ENCODE measurements at places on chromosomes 11 and 22.

- DNase-seq: no peak
Measured at GRCh38 chr11:117271208-117271607, 19.9 kb upstream of the BACE1-AS start.

- no peak for DNase-seq
Measured at GRCh38 chr11:87338046-87338639, 300.4 kb downstream of the TMEM135 start.

- DNase-seq: no peak
Measured at GRCh38 chr11:61698173-61698948, 18.2 kb downstream of the DAGLA start.

- DNase-seq: no peak
Measured at GRCh38 chr11:67651976-67652781, 1.6 kb upstream of the ACY3 start.

DNA sequence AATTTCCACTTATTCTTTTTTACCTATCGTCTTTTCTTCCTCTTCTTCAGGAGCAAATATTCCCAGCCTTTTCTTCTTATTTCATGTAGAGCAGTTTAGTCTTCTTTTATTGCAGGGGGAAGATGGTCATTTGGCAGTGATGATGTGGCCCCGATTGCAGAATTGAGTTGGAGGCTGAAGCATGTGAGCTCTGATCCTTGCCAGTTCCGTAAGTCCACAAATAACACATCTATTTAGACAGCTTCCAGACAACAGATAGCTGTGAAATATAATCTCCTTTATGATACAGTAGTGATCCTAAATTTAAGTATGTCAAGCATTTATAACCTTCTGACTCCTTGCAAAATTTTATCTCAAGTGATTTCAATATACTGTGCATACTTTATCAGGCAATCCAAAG is 27.5 kb downstream of the REXO2 start:
- no peak for DNase-seq

DNA sequence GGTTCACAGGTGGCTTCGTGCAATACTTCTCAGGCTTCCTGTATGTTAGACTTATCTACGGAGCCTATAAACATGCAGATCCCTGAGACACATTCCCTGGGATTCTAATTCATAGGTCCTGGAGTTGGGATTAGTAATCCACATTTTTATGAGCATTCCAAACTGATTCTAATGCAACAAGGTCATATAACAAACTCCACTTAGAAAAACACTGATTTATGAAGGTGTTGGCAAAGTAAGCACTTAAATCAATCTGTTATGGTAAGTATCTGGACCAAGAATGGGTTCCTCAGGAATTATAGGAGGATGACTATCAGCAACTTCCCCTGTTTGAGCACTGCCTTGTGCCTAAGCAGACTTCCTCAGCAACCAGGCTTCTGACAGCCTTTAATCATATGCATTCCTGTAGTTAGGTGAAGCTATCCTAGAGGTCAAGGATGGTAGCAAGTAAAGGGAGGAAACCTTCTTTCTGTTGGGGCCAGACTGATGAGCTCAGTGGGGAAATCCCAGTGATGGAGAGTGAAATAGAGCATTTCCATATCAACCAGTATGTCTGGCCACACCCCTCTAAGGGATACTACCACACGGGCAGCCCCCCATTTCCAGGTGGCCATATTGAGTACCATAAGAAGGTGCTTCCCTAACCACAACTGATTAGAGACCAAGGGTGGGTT is 89.6 kb downstream of the RASSF10 start:
- DNase-seq: no peak

GRCh38 chr22:50683994-50684371 is 11.4 kb downstream of the SHANK3 start:
- DNase-seq: no peak

- no peak for DNase-seq
Measured at GRCh38 chr11:121337078-121337477, 44.5 kb downstream of the SC5D start.

DNA sequence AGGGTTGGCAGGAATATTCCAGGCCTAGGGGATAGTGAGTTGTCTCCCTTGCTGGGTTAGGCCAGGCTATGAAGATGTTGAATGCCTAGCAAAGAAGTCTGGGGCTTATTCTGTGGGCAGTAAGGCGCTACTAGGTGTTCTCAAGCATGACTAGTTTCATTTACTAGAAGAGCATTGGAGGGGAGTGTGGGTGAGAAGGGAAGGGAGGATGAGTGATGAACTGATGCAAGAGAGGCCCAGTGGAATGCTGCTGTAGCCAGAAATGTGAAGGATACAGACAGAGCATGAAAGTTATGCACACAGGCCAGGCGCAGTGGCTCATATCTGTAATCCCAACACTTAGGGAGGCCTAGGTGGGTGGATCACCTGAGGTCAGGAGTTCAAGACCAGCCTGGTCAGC is 33.5 kb downstream of the POU2F3 start:
- no peak for DNase-seq

DNA sequence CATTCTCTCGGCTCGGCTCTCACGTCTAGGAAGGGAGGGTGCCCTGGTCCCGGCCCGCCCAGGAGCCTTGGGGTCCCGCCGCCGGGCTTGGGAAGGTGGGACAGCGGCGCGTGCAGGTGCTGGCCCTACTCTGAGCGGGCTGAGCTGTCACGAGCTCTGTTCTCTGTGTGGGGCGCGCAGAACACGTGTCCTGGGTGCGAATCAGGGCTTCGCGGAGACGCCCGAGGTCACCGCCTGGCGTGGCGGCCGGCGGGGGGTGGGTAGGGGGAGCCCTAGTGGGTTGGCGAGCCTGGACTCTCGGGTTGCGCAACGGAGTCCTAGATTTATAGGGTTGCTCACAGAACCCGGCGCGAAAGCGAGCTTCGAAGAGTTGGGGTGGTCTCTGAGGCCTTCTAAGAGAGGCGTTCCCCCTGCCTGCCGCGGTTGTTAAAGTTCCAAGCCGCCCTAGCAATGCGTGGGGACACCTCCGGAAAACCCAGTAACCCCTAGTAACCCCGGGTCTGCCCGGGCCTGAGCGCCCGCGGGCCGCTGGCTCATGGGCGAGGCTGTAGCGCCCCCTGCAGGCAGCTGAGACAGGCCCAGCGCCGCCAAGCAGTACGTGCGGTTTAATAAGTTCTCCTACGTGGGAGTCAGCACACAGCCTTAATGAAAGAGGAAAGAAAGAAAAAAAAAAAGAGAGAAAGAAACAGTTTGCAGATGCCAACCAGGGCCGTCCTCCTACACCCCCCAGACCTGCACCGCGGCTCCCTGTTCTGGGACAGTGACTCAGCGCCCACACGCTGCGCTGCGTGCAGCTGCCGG is 2.7 kb downstream of the ADM start:
- DNase-seq: peak; percentile 85

DNA sequence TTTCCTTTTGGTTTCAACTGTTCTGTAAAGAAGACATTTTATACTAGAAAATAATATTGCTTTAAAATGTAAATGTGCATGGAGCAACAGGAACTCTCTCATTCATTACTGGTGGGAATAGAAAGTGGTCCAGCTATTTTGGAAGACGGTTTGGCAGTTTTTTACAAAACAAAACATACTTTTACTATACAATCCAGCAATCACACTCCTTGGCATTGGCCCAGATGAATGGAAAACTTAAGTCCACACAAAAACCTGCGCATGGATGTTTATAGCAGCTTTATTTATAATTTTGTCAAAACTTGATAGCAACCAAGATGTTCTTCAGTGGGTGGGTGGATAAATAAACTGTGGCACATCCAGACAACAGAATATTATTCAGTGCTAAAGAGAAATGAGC is 49.9 kb upstream of the SEPTIN5 start:
- DNase-seq: no peak

- DNase-seq: no peak
Measured at GRCh38 chr11:12845163-12845562, 164.0 kb upstream of the RASSF10 start.

GRCh38 chr11:28679795-28680468 is 571.7 kb downstream of the METTL15 start:
- no peak for DNase-seq

DNA sequence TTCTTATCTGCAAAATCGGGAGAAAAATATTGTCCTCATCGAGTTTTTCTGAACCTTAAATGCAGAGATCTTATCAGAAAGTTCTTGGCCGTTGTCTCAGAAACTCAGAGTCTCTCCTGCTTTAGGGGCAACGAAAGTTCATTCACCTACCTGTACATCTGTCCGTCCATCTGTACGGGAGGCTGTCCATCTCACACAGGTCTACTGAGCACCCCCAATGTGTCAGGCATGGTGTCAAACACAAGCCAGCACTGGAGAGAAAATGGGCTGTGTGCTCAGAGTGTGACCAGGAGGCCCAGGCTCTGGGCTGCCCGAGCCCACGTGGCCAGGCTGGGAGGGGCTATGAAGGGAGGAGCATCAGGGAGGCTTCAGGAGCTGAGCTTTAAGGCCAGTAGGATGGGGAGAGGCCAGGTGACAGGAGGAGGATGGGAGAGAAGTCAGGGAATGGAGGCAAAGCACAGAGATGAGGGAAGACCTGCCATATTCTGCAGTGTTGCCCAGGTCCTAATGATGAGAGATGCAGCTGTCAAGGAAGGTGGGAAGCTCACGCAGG is 62.4 kb upstream of the MYEOV start:
- no peak for DNase-seq

GRCh38 chr11:20047769-20048154 is 112.5 kb downstream of the DBX1 start:
- no peak for DNase-seq

- DNase-seq: no peak
Measured at GRCh38 chr11:55714982-55715888, 53.2 kb downstream of the OR4C6 start.

GRCh38 chr11:84855508-84856245 is 771.5 kb downstream of the DLG2 start:
- no peak for DNase-seq

GRCh38 chr22:48615171-48616008 is 1212.3 kb downstream of the BRD1 start:
- DNase-seq: no peak

- DNase-seq: no peak
Measured at GRCh38 chr22:23205339-23206049, 25.2 kb downstream of the BCR start.

- DNase-seq: no peak
Measured at GRCh38 chr11:13278609-13279486, 1.3 kb downstream of the BMAL1 start.

DNA sequence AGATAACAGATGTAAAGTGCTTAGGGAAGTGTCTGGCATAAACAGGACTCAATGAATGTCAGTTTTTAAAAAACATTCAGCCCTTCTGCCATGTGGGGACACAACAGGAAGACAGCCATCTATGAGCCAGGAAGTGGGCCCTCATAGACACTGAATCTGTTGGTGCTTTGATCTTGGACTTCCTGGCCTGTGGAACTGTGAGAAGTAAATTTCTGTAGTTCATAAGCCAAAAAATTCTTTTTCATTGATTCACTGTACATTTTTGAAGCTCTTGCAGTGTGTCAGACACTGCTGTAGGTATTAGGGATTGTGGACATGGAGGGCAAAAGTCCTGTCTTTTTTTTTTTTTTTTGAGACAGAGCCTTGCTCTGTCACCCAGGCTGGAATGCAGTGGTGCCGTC is 188.6 kb downstream of the HIPK3 start:
- DNase-seq: no peak

- no peak for DNase-seq
Measured at GRCh38 chr11:78657968-78658839, 83.5 kb upstream of the NARS2 start.

GRCh38 chr11:15905366-15906104 is 450.8 kb downstream of the SOX6 start:
- no peak for DNase-seq

- DNase-seq: peak; percentile 34
Measured at GRCh38 chr11:62923601-62924411, 2.6 kb upstream of the CHRM1 start.

DNA sequence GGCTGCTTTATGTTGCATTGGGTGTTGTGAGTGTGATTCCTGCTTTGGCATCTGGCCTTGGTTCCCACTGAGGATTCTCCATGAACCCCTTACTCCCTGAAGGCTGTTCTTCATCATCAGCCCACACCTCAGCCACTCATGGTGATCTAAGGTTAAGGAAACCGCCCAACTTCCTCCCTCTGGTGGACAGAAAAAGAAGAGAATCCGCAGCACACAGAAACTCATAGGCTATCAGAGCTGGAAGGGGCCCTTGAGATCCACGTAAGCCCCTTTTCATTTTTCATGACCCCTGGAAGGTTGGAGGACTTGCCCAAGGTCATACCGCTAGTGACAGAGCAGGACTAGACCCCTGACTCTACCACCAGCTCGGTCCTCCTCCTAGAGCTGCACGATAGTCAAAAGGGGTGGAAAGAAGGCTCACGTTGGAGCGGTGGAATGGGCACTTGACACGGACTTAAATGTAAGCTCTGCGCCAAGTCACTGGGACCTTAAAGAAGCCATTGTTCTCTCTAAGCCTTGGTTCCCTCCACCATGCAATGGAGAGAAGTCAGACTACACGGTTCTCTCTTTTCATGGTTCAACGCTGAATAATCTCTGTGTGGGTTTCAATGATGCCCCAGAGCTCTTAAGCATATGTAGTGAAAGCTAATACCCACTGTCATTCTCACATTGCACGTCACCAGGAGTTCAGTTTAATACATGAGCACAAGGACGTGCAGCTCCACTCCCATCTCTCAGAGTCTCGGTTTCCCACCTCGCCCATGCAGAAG is 83.6 kb upstream of the CRTAM start:
- peak; percentile 31 for DNase-seq

DNA sequence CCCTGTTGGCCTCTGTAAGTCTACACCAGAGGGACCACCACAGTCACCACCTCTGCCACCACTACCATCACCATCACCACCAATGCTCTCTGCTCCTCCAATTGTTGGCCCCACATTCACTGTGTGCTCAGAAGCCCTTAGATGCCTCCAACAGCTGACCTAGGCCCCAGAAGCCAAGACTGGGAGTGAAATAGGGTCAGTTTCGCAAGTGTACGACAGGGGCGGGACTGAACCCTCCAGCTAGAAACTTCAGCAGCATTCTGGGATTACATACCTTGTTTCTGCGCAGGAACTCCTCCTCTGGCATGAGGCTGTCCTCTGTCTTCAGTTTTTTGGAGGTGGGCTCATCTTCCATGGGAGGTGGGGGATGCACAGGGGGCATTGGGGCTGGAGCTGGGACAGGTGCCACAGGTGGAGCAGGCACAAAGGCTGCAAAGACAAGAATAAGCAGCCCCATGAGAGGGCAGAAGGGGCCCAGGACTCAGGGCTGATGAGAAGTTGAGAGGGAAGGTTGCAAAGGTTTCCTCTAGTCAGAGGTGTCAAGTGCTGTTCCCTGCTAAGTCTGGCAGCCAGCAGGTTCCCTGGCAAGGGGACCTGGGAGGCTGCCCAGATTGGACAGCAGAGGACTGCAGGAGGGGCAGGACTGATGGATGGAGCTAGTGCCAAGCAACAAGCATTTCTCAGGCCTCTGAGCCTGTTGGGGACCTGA is 10.2 kb upstream of the TBC1D10A start:
- DNase-seq: no peak

DNA sequence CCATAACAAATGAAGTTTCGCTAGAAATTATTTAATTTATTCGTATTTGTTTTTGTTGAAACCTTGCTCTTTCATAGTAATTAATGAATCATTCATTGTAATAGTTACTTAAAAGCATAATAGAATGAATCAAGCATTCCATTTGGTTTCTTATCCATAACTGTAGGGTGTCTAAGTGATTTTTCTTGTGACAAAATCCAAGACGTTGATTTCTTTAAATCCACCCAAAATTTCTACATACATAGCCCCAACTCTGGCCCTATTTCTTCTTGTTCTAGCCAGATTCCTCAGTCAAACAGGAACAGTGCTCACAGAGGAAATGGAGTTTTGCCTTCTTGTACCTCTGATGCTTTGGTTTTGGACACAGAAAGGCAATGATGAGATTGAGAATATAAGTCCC is 25.5 kb downstream of the UBASH3B start:
- no peak for DNase-seq
